ENCODE measurements at places on chromosomes 16 and 17. TPM values are rescaled to one million over a fixed set of nuclear protein-coding genes. Genes with fewer than 3 reads are reported as not detected.

TSPAN10 gene
- total RNA-seq: 0.47 TPM

ZC3H7A gene
- 60.9 TPM for total RNA-seq

STAC2 gene
- not detected for total RNA-seq

- no peaks in the 10 kb centered on the region for H3K4me1 ChIP-seq
- no peak overlapping the region for H3K4me3 ChIP-seq
- no peak for DNase-seq
- H3K27me3 ChIP-seq: no peaks in the 10 kb centered on the region
Measured at GRCh38 chr17:49612726-49613125, 37.1 kb downstream of the NXPH3 start.

GRCh38 chr17:13560935-13561334, 40.8 kb downstream of the HS3ST3A1 start:
- peak overlapping the region; percentile 97 for H3K27ac ChIP-seq
- peaks cover 61% of the 10 kb centered on the region for H3K4me1 ChIP-seq
- no peak for DNase-seq
- no peaks in the 10 kb centered on the region for H3K36me3 ChIP-seq
- H3K4me3 ChIP-seq: no peak overlapping the region
